ENCODE measurements at places on chromosomes 7 and 10.

DNA sequence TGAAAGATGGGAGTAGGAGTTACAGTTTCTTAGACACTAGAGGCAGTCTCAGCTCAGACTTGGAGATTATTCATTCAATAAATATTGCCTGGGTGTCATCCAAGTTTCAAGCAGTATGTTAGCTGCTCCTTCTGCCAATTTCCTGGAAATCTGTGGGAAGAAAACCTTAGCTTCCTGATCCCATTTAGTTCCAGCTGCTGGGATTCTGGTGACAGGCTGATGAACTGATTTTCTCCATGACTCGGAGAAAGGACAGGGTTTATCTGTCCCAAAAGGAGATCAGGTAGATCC is 95.8 kb downstream of the CLEC2L start:
- DNase-seq = no peak

GRCh38 chr10:61898435-61898778 is 3.1 kb upstream of the ARID5B start:
- DNase-seq = no peak

DNA sequence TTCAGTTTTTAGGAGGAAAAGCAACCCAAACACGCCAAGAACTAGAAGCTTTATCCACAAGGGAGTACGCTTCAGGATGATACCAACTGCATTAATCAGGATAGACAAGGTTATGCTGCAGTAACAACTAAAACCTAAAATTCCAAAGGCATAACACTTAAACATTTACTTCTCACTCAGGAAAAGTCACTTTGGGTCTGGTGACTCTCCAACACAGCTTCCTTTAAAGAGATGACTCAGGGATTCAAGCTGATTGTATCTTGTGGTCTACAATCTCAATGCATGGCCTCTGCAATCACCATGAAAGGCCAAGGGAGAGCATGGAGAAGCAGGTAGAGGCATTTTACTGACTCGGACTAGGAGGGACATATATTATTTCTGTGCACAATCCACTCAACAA is 315.8 kb downstream of the KCNMA1 start:
- DNase-seq = no peak

DNA sequence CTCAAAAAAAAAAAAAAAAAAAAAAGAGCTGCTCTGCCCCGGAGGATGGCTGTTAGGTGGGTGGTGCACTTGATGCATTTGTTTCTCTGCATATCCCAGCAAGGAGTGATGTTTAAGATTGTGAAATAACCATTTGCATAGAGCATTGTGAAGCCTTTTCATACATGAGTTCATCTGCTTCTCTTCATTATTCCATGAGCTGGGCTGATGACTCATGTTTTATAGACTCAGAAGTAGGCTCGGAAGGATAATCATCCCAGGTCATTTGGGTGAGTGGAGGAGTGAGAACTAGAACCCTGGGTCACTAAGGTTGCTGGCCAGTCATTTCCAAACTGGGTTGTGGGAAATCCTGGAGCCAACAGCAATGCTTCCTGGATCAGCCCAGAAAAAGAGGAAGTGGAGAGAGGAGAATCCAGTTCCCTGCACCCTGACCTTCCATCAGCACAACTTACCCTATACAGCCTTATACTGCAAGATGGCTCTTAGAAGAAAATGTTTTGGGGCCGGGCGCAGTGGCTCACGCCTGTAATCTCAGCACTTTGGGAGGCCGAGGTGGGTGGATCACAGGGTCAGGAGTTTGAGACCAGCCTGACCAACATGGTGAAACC is 45.3 kb downstream of the TACC2 start:
- DNase-seq = no peak

DNA sequence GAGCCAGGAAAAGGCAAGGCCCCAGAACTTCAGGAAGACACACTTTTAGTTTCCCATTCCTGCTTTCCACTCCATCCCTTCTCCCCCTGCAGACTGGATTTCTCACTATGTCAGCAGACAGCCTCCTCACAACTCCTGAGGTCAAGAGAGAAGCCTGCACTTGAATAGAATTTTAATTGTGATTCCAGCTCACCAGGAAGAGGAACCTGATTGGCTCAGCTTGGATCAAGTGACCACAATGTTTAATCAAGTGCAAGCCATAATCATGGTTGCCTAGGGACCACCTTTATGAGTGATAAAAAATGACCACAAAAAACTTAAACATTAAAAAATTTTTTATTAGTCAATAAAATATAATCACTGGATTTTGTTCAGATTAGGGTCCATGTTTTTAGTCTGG is 244.7 kb upstream of the RHOBTB1 start:
- no peak for DNase-seq

DNA sequence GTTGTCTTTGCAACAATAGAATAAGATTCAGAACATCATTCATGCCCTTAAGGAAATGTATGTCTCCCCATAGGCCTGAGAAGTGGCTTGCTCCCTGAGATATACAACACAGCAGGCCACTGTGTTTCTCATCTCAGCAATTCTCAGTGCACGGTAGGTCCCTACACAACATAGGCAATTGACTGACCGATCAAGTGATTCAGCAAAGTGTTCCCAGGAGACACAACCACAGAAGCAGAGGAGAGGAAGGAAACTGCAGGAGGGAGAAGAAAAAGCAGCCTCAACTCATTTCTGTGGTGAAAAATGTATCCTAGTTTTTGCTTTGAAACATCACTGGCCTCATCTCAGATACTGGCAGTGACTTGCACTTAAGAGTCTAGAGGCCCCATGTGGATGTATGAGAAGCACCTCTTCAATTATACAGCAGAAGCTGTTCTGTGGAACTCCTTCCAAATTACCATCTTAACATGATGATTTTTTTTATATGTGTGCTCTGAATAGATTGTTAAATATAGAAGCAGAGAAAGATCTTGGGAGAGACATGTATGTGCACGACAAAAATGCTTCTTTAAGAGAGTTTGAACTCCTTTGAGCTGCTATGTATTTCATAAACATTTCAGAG is 306.8 kb downstream of the XPNPEP1 start:
- DNase-seq = no peak

- no peak for DNase-seq
Measured at GRCh38 chr10:111177379-111177778, 100.5 kb downstream of the ADRA2A start.

- no peak for DNase-seq
Measured at GRCh38 chr7:29771081-29771816, 35.1 kb upstream of the WIPF3 start.

GRCh38 chr10:63375458-63375857 is 90.3 kb downstream of the JMJD1C start:
- DNase-seq = no peak

DNA sequence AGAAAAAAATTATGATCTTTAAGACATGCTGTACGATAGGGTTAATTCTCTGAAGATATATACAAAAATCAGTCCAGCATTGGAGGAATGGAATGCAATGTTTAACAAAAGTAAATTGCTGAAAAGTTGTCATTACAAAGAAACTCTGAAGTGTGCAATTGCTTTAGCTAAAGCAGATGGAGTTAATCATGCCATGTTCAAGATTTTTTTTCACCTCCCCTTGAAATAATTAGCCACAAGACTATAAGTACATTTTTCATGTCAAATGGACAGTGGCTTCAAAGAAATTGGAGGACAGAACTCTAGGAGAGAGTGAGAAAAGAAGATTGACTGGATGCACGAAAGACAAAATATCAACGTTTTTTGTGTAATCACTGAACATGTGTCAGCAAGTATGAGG is 63.1 kb upstream of the MEOX2 start:
- no peak for DNase-seq

DNA sequence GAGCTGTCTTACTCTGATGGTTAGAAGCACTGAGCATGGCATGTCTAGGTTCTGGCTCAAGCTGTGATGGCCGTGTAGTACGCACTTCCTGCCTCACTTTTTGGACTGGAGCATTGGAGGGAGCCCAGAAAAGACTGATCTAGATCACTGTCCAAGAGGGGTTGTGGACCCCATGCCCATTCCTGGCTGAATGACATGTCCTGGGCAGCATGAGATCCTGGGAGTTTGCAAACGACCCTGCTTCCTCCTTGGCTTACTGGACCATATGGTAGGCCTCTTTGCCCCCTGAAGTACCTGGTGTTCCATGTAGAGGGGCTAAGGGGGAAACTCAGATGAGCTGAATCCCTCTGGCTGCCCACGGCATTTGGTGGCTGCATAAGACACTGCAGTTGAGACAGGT is 36.7 kb downstream of the ARHGAP22 start:
- DNase-seq = no peak

GRCh38 chr10:51087114-51087513 is 12.8 kb downstream of the PRKG1 start:
- DNase-seq = no peak

DNA sequence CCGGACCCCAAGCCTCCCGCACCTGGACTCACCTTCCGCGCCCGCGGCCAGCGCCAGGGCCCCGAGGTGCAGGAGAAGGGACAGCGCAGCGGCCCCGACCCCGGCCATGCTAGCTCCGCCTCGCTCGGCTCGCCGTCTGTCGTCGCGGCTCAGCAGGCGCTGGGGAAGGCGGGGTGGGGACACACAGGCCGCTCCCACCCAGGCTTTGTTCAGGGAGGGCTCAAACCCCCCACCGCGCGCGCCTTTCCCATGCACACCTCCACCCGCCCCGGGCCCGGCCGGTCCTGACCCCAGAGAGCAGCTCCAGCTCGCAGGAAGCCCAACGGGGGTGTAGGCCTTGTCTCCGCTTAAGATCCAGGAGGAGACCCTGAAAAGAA is at the start of gene KCP:
Gene KCP (minus strand): TSS at position 141 of the 377 bp plus-strand sequence. CDS start 33 bp downstream, at position 108.
- DNase-seq = no peak

DNA sequence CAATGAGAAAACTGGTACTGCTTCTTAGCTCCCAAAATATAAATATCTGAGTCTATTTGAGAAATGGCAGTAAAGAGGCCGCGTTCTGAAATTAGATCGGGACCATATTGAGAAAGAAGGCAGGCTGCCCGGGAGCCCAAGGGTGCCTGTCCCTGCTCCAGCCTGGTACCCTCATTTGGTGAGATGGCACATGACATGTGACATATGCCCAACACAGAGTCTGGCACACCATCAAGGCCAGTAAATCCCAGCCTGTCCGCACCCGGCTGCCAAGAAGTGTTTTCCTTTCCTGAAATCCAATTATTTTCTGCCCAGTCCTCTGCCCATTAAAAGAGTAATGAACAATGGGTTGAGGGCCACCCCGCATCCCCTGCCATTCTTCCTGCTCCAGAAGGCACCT is 66.4 kb downstream of the CDH23 start:
- DNase-seq = no peak

- no peak for DNase-seq
Measured at GRCh38 chr10:44801383-44802327, 109.5 kb upstream of the TMEM72 start.

DNA sequence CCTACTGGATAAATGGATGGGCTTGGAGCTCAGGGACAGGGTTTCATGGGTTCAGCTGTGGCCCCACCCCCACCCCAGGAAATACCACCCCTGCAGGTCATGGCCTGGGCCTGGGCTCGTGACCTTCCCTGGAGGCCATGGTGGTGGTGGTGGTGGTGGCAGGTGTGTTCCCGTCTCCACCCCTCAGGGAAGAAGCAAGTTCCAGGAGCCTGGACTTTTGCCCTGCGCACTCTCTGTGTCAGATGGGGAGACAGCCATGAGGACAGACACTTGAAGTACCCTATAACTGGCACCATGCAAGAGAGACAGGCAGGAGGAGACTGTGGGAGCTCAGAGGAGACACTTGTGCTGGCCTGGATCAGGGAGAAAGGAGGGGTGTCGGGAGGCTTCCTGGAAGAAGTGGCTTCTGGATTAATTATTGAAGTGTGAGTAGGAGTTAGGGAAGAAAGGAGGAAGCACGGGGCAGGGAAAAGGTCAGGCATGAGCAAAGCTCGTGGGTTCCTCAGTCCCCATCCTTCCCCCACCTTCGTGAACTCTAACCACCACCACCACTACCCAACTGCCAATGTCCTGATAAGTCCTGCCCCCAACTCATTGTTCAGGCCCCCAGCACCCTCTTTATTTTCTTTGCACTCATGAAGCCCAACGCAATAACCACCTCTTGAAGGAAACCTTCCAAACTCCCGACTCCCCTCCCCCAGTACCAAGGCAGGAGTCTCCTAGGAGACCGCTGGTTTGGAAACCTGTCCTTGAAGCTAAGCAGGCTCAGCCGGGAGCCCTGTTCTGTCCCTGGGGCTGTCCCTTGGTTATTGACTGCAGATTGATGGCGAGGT is 8.9 kb downstream of the SH2B2 start:
- DNase-seq = no peak

DNA sequence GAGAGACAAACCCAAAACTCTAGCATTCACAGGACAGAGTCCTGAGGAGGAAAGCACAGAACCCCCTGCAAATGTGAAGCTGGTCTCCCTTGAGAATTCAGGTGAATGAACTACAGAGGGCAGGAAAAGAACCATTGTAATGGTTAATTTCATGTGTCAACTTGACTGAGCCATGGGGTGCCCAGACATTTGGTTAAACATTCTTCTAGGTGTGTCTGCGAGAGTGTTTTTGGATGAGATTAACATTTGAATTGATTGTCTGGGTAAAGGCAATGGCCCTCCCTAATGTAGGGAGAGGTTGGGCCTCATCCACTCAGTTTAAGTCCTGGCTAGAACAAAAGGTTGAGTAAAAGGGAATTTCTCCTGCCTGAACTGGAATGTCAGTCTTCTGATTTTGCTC is 15.7 kb upstream of the CDK1 start:
- DNase-seq = no peak

GRCh38 chr7:151060113-151060415 is 675 bp downstream of the SLC4A2 start:
- no peak for DNase-seq

DNA sequence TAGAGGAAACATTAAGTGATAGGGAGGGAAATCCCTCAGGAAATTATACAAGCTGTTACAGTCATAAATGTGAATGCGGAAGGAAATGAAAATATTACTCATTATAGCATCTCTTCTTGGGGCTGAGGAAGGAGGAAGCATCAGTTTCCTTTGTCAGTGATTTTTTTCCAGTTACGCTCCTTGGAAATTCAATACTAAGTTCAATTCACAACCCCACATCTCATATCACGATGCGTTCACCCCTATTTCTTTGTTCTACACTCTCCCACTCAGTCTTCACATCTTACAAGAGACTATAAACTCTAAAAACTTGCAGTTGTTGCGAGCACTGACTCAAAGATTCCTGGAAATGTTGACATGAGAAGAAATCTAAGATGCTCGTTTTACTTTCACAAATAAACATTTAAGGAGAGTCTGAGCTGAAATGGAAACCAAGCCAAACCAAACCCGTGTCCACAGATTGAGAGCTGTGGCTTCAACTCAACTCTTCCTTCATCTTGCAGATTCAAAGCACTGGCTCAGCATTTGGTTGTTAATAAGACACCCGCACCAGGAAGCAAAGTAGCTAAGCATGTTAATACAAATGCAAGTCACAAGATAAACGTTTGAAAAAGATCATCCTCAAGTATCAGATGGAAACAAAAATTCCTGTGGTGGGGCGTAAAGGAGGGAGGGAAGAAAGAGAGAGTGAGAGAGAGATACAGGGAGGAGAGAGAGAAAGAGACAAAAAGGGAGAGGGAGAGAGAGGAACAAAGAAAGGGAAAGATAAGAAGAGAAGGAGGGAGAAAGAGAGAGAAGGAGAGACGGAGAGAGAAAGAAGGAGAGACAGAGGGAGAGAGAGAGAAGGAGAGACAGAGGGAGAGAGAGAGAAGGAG is 150.0 kb upstream of the RSU1 start:
- no peak for DNase-seq

- DNase-seq = no peak
Measured at GRCh38 chr7:94049615-94050014, 45.5 kb upstream of the BET1 start.

- no peak for DNase-seq
Measured at GRCh38 chr7:28297801-28298459, 114.4 kb upstream of the CREB5 start.
